NCI-H1930 (cell line): ENCODE measurements at places on chromosomes 3 and 15.
A peak's percentile ranks its signal among the peaks of the same experiment; 100 is the strongest.

DNA sequence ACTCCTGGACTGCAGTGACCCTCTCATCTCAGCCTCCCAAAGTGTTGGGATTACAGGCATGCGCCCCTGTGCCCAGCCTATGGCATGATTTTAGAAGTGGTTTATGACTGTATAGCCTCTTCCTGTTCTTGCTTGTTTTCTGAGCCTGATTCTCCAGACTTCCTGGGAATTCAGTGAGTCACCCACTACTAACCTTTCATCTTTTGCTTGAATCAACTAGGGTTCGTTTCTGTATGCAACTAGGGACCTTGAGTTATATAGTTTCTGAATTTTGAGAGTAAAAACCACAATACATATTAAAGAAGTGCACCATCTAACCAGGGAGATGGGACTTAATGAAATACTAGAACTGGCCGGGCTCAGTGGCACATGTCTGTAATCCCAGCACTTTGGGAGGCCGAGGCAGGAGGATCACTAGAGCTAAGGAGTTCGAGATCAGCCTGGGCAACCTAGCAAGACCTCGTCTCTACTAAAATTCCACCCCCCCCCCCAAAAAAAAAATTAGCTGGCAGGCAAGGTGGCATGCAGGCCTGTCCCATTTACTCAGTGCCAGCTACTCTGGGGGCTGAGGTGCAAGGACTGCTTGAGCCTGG is 76.0 kb downstream of the ZNF609 start:
- DNase-seq: no peak

GRCh38 chr3:140051019-140051957 is 116.3 kb downstream of the CLSTN2 start:
- DNase-seq: no peak

DNA sequence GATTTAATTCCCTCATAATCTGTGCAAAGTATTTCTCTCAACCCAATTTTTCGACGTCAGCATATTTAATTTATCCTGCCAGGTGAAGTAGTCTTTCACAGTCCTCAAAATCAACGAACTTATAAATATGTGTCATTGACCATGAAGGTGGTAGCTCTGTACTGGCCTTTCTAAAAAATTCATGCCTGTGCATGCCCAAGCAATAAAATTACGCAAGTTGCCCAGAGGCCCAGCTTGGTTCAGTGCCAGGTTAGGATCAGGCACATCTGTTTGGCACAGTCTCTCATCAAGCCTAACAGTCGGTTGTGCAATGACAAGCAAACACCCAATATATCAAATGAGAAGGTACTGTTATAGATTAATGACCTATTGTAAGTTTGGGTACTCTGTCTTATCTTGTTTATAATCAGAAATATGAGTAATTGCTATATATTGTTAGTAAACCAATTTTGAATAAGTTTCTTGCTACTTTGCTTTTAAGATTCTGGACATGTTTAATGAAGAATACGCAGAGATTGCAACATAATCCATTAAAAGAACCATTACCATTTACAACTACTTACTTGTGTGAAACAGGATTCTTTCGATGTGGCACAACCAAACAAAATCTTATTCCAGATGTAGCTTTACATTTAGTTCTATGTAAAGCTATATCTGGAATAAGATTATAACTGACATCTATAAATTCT is 159.0 kb upstream of the IL12A start:
- DNase-seq: peak; percentile 77

DNA sequence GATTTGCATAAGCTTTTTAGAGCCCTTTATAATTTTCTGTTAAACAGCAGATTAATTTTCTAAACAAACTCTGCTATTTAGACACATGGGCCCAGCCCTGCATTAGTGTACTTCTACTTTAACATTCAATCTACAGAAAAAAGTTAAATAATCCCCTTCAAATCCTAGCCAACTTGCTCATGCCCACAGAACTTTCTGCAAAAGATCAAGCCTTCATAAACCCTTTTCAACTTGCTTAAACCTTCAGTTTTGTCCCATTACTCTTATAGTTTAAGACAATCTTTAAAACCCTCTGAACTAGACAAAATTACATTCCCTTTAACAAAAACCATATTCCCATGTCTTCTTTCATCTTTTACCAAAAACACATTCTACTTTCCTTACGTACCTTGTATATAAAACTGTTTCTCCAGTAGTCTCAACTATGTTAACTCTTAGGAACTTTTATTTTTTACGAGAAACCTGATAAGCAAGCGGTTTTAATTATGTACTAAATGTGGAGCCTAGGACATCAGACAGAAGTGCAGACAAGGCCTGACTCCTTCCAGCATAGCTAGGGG is 25.2 kb upstream of the ADGRG7 start:
- DNase-seq: no peak

- no peak for DNase-seq
Measured at GRCh38 chr3:112889357-112889756, 42.7 kb upstream of the CD200R1L start.

DNA sequence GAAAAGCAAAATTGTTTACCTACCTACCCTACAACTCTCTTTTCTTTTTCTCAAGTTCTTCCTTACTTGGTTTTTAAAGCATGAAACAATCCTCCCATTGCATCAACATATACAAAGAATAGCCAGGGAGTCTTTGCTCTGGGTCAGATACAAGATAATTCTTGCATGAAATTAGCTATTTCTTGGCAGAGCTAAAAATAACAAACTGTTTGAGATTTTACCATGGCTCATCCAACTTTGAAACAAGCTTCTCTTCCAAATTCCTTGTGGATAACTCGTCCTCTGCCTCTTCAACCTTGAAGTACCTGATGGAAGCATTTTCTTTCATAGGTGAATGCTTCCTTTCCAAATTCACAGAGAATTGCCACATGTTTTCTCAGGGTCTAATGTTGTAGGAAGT is 9.2 kb upstream of the CBLB start:
- DNase-seq: no peak

DNA sequence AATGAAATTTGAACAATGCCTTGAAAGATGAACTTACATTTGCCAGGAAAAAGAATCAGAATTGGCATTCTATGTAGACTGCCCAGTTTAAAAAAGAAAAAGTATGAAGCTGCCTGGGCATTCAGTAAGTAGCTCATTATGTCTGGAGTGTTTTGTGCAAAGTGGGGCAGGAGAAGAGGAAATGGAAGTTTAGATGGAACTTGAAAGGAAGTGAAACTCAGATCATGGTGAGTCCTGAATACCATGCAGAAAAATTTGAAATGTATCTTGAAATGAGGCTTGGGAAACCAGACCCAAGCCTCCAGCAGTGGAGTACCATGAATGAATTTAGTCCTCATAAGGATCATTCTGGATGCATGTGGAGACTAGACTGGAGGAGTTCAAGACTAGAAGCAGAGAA is 4.8 kb upstream of the MORC1 start:
- no peak for DNase-seq

DNA sequence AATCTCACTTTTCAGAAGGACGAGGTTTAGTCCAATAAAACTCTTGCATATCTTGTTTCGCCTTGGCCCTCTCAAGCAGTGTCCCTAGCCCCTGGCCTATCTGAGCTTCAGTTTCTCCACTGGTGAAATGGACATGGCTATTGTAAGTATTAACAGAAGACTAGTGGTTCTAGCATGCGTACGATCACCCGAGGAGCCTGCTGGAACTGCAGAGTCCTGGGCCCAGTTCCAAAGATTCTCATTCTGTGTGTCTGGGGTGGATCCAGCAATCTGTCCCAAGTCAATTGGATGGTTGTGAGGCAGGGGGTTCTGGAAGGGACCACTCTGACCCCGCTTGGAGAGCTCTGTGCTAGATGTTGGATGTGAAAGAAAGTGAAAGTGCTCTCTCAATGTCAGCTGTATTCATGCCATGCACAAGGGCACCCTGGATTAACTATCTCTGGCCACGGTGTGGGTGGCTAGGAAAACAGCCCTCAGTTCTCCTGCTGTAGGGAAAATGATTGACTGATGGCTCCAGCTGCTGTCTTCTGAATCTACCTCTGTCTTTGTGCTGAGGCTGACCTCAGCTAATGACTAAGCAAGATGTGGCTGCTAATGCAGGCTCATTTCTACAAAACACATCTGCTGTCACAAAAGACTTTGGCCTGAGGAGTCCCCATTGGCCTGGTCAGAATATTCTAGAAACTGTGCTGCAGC is 1.9 kb upstream of the PLA1A start:
- DNase-seq: no peak

DNA sequence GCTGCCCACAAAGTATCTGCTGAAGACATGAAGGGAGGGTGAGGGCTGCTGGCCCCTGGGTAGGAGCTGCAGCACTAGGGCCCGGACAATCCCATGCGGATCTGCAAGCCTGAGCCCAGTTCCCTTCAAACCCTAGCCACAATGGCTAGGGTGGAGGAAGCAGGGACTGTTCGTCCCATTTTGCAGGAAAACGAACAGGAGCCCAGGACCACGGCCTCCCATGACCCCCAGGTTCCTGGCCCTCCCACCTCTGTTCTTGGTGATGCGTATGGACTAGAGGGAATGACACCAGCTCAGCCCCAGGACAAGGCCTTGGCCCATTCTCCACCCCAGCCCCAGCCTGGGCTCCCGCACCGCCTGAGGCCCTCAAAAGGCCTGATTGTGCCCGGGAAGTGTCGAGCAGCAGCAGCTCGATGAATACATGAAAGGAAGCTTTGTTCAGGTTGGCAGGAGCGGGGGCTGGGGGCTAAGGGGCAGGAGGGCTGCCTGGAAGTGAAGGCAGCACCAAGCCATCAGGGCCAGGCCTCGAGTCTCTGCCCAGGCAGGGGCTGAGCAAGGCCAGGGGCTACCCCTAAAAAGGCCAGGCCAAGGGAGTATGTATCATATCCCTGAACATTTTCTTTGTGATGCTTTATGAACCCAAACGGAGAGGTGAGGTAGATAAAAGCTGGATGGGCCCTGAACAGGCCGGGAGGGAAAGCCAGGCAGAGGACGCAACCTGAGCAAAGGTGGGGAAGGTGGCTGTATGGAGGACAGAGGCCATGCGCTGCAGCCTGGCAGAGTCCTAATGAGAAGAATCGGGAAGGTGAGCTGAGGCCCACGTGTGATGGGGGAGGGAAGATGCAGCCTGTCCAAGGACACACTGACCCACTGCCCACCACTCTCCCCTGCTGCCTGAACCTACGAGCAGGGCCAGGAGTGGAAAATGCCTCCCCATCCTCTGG is 12.2 kb downstream of the SEMA7A start:
- DNase-seq: no peak

DNA sequence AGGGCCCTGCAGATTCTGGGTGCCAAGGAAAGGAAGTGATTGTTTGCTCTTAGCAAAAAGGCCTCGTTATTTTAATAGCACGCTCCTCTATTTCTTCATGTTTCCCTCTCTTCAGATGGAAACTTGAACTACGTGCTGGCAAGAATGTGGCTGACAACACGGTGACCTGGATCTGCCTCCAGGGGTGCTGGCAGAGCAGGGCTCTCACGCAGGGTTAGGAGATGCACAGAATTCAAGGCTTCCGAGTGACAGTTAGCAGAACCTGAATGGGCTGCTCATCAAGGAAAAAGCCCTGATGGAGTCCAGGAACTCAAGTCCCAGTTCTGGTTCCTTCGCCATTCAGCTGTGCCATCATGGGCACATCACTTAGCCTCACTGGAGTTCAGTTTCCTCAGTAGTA is 22.7 kb downstream of the CYP19A1 start:
- no peak for DNase-seq

DNA sequence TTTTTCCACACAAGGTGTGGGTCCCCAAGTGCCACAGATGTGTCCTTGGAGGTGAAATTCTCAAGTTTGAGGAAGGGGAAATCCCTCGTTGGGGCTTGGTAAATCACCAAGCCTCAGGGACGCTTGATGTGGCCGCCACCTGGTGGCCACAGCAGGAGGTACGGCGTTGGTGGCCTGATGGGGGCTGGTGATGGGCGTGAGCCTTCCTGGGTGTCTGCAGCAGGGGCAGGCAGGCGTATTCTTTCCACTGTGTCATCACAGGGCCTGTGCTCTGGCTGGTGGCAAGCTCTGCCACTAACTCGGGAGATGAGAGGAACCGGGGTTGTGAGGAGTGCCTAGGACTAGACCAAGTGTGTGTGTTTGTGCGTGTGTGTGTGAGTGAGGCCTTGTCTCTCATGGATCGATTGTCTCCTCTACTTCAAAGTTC is 4.2 kb downstream of the ACOX2 start:
- DNase-seq: peak; percentile 56

- DNase-seq: peak; percentile 32
Measured at GRCh38 chr3:134650431-134651346, at the start of gene KY. KY (minus strand) TSS chr3:134651022; CDS start chr3:134650960, 62 bp downstream.

DNA sequence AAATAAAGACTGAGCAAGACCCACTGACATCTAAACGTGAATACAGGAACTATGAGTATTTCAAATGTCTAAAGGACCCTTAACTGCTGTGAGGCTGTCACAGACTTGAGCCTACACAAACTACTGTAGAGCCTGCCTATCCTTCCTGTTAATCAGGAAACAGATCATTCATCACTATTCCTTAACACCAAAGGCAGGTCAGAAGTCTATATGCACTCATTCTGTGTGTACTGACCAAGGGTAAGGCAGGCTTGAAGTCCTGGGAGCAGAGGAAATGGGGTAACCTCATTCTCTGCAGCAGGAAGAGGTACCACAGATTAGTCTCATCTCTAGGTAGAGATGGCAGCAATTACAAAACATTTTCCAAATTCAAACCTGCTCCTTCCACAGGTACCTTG is 30.7 kb downstream of the NPTN start:
- DNase-seq: no peak

DNA sequence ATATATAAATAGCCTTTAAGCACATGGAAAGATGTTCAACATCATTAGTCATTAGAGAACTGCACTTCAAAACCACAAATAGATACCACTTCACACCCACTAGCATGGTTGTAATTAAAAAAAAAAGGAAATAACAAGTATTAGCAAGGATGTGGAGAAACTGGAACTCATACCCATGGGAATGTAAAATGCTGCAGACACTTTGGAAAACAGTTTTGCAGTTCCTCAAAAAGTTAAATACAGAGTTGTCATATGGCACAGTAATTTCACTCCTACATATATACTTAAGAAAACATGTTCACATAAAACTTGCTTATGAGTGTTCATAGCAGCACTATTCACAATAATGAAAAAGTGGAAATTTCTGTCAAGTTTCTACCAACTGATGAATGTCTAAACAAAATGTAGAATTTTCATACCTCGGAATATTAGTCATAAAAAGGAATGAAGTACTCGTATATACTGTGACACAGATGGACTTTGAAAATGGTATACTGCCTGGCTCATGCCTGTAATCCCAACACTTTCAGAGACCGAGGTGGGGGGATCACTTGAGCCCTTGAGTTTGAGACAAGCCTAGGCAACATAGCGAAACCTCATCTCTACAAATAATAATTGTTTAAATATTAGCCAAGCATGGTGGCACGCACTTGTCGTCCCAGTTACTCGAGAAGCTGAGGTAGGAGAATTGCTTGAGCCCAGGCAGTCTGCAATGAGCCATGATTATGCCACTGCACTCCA is 28.1 kb downstream of the BCL2A1 start:
- DNase-seq: no peak

DNA sequence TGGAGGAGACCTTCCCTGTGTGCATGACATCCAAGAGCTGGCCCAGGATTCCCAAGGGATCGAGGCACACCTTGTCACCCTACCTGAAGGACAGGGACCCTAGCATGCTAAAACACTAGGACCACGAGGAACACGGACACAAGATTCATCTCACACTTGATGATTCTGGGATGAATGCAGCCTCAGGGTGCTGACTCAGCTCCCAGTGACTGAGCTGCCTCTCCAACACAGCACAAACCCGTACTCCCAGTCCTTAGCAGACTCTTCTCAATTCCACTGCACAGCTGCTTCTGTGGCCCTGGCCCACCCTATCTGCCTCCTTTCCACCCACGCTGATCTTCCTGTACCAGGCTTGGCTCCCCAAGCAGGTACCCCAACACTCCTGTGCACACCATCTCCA is 9.1 kb upstream of the OXTR start:
- no peak for DNase-seq
